ENCODE measurements at places on chromosomes 16 and 17. TPM values are rescaled to one million over a fixed set of nuclear protein-coding genes. Genes with fewer than 3 reads are reported as not detected.

DNA sequence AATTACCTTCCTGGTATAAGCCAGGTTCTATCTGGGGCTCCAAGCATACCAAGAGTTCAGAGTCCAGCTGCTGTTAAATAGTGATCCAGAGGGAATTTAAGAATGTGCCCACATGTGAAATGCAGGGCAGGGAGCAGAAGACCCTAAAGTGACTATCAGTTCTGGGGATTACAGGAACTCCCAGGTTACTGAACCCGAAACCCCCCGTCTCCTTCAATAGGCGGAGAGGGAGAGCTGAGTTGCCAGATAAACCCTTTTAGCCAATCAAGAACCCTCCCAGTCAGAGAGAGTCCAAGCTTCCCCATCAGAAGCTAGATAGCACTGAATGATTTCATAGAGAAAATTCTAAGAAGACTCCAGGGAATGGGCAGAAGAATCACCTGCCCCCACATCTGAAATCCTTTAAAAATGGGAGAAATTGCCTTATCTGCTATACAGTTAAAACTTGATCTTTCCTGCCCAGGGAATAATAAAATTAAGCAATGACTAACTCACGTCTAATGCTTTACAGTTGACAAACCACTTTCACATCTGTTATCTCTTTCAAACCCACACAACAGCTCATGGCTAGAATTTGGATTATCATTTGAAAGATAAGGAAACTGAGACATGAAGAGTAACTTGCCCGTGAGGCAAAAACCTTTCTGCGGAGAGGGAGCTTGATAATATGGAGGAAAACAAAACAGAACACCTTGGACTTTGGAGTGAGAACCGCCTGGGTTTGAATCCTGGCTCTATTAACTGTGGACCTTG lies 10.2 kb downstream of the NOG start:
- no peak overlapping the region for H3K4me3 ChIP-seq
- H3K27me3 ChIP-seq, result peaks cover 14% of the 10 kb centered on the region
- H3K4me1 ChIP-seq, result no peaks in the 10 kb centered on the region
- H3K36me3 ChIP-seq, result no peaks in the 10 kb centered on the region
- no peak for DNase-seq

DNA sequence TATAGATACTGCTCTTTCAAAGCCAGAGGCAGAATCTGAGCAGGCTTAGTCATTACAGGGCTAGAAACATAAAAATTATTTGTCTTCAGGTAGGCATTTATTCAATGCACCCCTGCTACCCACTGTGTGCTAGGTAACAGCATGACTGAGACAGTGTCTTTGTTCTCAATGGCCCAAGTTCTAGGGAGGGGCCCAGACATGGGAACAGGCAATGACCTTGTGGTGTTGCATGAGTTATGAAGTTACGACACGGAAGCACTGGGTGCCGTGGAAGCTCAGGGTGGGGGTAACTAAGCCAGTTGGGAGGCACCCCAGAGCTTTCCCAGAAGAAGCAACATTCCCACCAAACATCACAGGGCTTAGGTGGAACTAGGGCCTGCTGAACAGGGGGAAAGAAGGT lies 87.0 kb downstream of the CPPED1 start:
- H3K27me3 ChIP-seq, result no peaks in the 10 kb centered on the region
- no peak for DNase-seq
- no peaks in the 10 kb centered on the region for H3K36me3 ChIP-seq
- H3K4me1 ChIP-seq, result no peaks in the 10 kb centered on the region
- H3K4me3 ChIP-seq, result no peak overlapping the region

GRCh38 chr17:28370744-28371103 lies 617 bp upstream of the VTN start:
- H3K36me3 ChIP-seq, result no peaks in the 10 kb centered on the region
- H3K4me1 ChIP-seq, result no peaks in the 10 kb centered on the region
- no peaks in the 10 kb centered on the region for H3K27me3 ChIP-seq
- peak overlapping the region; percentile 22 for H3K27ac ChIP-seq
- H3K4me3 ChIP-seq, result no peak overlapping the region

GRCh38 chr17:4433515-4434031 lies at the start of gene SPNS3:
TSS of gene SPNS3 (plus strand) at chr17:4433940. CDS start at chr17:4433968, 28 bp downstream.
- no peak for DNase-seq
- no peaks in the 10 kb centered on the region for H3K4me1 ChIP-seq
- no peaks in the 10 kb centered on the region for H3K36me3 ChIP-seq
- no peak within 1 kb of the TSS for H3K4me3 ChIP-seq

GRCh38 chr17:12269751-12270150 lies 249.1 kb downstream of the MAP2K4 start:
- DNase-seq, result no peak
- H3K27ac ChIP-seq, result no peak overlapping the region
- no peak overlapping the region for H3K4me3 ChIP-seq
- no peaks in the 10 kb centered on the region for H3K27me3 ChIP-seq
- H3K36me3 ChIP-seq, result no peaks in the 10 kb centered on the region

- no peak for DNase-seq
- H3K27ac ChIP-seq, result no peak overlapping the region
- H3K36me3 ChIP-seq, result peaks cover 6% of the 10 kb centered on the region
- no peaks in the 10 kb centered on the region for H3K27me3 ChIP-seq
- H3K4me3 ChIP-seq, result no peak overlapping the region
Measured at GRCh38 chr17:39208893-39209292, 8.8 kb downstream of the RPL19 start.

- no peak overlapping the region for H3K4me3 ChIP-seq
- H3K4me1 ChIP-seq, result no peaks in the 10 kb centered on the region
- H3K27ac ChIP-seq, result no peak overlapping the region
- no peaks in the 10 kb centered on the region for H3K36me3 ChIP-seq
- no peak for DNase-seq
Measured at GRCh38 chr17:50462446-50462845, 6.2 kb downstream of the CHAD start.

DNA sequence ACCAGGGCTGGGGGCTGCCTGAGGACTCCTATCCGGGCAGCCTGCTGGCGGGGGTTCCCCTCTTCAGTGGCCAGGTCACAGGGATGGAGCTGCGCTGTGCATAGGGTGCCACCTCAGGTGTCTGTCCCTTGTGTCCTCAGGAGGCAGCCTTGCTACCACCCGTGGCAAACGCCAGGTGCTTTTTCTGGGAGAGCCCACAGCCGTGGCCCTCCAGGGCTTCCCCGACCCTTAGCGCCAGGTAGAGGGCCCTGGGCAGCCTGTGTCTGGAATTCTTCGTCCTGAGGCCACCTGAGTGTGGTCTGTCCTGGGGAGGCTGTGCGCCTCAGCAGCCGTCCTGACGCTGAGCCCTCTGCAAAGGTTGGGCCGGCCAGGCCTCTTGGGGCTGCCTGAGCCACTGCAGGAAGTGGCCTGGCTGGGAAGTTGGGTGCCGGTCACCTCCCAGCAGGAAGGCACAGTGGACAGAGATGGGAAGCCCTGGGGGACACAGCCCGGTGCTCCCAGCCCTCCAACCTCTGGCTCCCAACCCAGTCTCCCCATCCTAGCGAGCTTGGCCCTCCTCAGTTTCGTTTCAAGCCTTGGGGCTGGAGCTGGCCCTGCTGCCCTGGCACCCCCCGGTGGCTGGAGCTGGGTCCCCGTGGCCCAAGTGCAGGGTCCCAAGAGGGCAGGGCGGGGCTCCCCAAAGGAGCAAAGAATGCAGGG lies 7.6 kb upstream of the BAIAP3 start:
- H3K4me1 ChIP-seq, result peaks cover 9% of the 10 kb centered on the region
- no peak overlapping the region for H3K4me3 ChIP-seq
- H3K36me3 ChIP-seq, result peaks cover 10% of the 10 kb centered on the region
- no peak for DNase-seq

GRCh38 chr17:67922503-67922902 lies 73.8 kb downstream of the C17orf58 start:
- H3K27me3 ChIP-seq, result no peaks in the 10 kb centered on the region
- H3K4me3 ChIP-seq, result no peak overlapping the region
- no peaks in the 10 kb centered on the region for H3K36me3 ChIP-seq
- no peak for DNase-seq

The SLC9A5 gene
- total RNA-seq, result 2.0 TPM

The RUNDC1 gene
- total RNA-seq, result 10.7 TPM

Data from tibial nerve (tissue), 4 donors.